ENCODE measurements at places on chromosomes 6 and 20.

- DNase-seq = no peak
Observed at GRCh38 chr6:77133031-77133430, 330.3 kb downstream of the HTR1B start.

GRCh38 chr6:107827541-107827940 lies 3.4 kb upstream of the SCML4 start:
- no peak for DNase-seq

- no peak for DNase-seq
Observed at GRCh38 chr6:79687759-79688158, 56.6 kb downstream of the SH3BGRL2 start.

DNA sequence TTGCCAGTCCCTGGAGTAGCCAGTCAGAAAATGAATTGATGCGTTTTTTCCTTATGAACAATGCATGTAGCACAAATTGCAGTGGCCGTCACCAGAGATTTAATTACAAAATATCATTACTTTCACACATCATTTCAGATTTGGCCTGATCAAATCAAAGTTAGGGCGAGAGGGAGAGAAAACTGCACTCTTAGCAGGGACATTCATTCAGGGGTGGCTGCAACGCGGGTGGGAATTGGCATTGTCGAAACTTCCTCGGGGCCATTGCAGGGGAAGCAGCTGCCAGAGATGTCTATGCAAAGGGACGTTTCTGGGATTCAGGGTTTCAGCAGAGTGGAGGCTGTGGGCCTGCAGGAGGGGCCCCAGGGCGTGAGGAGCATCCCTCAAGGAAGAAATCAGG lies 76.5 kb upstream of the TOP1 start:
- no peak for DNase-seq

DNA sequence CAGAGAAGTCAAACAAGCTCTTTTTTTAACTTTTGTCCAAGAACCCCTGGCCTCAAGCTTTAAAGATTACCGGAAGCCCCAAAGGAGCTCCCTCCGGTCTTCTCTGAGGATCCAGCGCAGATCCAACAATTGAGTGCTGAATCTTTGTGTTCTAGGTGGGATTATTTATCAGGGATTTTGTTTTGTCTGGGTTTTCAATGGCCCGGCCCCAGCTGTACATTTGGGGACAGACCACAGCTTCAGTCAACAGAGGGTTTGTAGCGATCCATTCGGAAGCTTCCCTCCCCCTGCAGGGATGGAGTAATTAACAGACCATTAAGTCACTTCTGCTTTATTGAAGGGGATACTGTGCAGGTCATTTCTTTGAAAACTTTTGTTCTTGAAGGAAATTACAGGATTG lies 7.8 kb downstream of the OLIG3 start:
- no peak for DNase-seq

- no peak for DNase-seq
Observed at GRCh38 chr6:73652637-73653570, 888 bp downstream of the SLC17A5 start.

DNA sequence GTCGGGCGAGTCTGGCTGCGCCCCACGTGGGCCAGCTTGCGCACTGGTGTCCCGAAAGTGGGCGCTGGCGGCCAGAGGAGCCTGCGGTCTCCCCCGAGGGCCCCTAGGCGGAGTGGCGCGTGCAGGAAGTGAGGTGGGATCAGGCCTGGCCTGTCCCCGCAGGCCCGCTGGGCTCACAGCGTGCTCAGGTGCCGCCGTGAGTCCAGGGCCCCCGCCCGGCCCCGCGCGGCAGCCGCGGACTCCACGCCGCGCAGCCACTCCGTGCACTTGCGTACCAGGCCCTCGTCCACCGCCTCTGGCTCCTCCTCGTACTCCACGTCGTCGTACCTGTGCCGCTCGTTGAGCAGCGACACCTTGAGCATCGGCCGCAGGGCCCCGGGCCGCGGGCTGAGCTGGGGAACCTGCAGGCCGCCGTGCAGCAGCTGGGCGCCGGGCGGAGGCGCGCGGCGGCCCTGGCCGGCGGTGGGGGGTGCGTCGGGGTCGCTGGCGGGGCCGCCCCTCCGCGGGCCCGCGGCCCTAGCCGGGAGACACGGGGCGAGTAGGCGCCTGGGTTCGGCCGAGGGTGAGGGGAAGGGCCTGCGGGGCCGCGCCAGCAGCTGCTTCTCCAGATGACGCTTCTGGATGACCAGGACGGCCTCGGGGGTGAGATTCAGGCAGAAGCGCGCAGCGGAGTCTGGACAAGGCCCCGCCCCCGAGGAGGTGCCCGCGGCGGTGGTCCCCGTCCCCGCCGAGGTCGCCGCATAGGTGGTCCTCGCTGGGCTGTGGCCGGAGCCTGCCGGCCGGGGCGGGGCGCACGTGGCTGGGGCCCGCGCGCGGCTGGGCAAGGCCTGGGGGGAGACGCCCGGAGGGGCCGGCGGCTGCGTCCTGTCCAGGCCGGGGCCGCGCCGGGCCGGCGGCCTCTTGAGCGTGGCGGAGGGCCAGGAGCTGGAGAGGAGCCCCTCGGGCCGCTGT lies 835 bp downstream of the PRR18 start:
- no peak for DNase-seq

DNA sequence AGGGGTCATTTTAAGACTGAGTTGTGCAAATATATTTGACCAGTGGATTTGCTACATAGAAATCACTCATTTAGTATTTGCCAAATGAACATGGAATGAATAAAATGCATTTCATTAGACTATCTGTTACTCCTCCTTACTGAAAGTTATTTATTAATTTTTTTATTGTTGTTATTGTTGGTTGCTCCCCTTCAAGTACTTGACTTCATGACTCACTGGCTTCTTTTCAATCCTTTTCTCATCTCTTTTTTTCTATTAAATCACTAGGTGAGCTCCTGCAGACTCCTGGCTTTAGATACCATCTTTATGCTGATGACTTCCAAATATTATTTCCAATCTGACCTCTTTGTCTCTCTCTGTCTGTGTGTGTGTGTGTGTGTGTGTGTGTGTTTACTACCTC lies 192.2 kb upstream of the FAM83B start:
- DNase-seq = no peak

DNA sequence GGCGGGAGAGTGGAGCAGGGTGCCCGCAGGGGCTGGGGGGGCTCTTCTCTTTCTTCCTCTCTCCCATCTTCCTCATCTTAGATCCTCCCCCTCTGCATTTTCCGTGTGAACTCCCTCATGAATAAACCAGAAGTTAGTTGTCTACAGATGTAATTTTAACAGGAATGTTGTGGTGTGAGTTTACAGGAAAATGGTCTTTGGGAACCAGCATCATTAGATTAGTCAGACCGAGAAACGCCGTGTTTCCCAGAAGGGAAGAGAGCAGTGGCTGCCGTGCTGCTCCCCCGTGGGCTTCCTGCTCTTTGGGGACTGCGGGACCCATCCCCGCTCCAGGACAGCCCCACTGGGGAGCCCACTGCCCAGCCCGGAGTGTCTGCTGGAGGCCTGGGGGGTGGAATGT lies 3.4 kb downstream of the MYT1 start:
- DNase-seq = no peak

DNA sequence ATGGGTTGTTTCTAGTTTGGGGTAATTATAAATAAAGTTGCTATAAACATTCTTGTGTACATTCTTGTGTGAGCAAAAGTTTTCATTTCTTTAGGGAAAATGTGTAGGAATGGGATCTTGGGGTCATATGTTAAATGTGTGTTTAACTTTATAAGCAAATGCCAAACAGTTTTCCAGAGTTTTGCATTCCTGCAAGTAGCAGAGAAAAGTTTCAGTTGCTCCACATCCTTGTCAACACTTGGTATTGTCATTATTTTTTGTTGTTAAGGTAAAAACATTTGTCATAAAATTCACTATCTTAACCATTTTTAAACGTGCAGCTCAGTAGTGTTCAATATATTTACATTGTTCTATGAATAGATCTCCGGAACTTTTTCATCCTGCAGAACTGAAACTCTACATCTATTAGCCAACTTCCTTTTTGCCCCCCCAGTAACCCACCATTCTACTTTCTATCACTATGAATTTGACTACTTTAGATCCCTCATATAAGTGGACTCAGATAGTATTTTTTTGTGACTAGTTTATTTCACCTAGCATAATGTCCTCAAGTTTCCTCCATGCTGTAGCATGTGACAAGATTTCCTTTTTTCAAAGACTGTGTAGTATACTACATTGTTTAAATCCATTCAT lies 48.4 kb downstream of the PHACTR2 start:
- no peak for DNase-seq

- DNase-seq = no peak
Observed at GRCh38 chr20:8078528-8078914, 53.5 kb upstream of the PLCB1 start.

DNA sequence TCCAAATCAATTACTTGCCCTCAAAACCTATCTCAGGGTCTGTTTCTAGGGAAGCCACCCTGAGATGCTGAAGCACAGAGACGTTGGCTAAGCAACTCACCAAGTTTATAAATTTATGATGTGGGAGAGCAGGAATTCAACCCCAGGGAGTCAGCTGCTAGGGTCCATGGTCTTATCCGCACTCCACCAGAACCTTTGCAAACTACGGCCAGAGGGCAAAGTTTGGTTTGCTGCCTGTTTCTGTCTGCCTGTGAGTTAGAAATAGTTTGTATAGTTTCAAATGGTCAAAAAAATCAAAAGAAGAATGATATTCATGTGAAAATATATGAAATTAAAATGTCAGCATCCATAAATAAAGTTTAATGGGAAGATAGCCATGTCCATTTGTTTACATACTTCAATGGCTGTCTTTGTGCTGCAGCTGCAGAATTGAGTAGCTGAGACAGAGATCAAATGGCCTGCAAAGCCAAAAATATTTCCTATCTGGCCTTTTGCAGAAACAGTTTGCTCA lies 83.7 kb upstream of the ZFP64 start:
- no peak for DNase-seq

- DNase-seq = no peak
Observed at GRCh38 chr20:64265201-64265600, 9.7 kb downstream of the PCMTD2 start.

DNA sequence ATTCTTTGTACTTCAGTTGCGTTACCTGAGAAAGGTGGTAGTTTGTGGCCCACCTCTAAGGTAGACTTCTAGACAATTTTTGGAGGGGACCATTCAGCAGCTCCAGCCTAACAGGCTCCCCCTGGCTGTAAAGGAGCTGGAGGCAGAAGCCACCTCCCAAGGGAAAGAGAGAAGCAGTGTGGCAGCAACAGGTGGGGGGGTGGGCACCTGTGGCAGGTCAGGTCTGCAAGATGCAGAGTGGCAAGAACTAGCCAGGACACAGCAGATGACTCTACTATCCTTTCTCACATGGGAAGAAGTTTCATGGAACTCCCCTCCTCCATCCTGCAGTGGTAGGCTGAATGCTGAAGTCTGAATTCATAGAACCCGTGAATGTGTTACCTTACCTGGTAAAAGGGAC lies 148.3 kb upstream of the DTNBP1 start:
- no peak for DNase-seq

DNA sequence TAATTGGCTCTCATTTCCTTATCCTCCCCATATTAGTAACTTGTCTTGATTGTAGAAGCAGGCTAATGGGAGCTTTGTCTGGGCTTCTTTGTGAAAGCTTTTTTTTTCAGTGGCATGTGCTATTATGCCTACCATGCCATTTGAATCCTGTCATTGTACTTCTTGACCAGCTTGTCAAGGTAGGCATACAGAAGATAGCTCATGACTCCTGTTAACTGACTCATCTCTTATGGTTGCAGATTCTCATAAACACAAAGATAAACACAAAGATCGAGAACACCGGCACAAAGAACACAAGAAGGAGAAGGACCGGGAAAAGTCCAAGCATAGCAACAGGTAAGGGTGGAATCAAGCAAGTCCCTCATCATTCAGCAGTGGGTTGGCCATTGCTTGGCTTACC lies 32.5 kb downstream of the TOP1 start:
- no peak for DNase-seq

- DNase-seq = no peak
Observed at GRCh38 chr6:143279385-143279784, 171.1 kb downstream of the ADAT2 start.

GRCh38 chr6:163900570-163900969 lies 486.1 kb downstream of the QKI start:
- no peak for DNase-seq

GRCh38 chr6:24340998-24341938 lies 16.6 kb downstream of the DCDC2 start:
- DNase-seq = no peak

- no peak for DNase-seq
Observed at GRCh38 chr6:170251776-170252571, 38.9 kb downstream of the DLL1 start.

DNA sequence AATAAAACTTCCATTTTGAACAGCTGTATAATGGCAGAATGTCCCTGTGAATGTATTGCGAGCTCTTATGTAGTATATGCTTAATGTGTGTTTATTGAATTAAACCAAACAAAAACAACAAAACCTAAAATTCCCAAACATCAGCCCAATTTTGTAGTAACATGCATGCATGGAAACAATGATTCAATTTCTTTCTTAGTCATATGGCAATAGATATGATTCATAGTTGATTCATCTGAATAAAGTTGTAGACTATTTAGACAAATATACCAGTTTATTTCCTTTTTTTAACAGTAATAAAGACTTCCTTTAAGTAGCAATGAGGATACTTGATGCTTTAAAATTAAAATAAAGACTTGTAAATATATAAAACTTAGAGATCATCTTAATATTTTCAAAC lies 670.6 kb downstream of the CD109 start:
- DNase-seq = no peak

GRCh38 chr6:14142063-14142450 lies 24.5 kb downstream of the CD83 start:
- no peak for DNase-seq

- DNase-seq = no peak
Observed at GRCh38 chr20:62234339-62234738, 4.0 kb upstream of the OSBPL2 start.

DNA sequence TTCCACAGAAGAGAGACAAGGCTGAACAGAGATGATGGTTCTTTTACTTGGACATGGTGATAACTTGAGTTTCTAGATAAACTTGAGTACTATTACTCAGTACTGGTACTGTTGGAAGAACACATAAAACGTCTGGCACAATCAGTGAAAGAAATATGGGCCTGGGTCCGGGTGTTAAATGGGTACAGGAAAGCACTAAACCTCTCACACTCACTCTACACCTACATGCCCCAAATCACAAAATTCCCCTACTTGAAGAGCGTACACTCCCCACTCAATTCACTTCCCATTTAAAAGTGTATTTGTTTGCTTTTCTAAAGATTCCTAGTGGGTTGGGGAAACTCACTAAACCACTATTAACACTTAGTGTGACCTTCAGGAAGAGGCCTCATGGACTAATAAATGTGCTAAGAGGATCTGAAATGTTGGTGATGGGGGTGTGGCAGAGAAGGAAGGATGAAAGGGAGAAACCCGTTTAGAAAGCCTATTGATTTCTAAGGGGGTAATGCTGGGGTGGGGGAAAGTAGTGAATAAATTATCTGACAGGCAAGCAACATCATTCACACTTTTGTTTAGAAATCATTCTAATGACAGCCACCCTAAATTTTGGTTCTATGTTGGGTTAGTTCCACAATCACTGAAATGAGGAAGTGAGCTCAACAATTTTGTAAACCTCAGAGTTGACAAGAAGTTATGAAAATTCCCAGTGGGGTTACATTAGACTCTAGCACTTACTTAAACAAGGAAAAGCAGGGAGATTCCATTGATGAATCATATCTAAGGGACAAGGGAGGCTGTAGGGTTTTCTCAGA lies 222.6 kb upstream of the MARCKS start:
- no peak for DNase-seq

GRCh38 chr20:45905505-45906079 lies 6.4 kb downstream of the PLTP start:
- DNase-seq = no peak

Measured in iPS DF 6.9 (cell line).